Glomerular endothelial cell (primary cell): ENCODE measurements at places on chromosomes 2 and 18.

DNA sequence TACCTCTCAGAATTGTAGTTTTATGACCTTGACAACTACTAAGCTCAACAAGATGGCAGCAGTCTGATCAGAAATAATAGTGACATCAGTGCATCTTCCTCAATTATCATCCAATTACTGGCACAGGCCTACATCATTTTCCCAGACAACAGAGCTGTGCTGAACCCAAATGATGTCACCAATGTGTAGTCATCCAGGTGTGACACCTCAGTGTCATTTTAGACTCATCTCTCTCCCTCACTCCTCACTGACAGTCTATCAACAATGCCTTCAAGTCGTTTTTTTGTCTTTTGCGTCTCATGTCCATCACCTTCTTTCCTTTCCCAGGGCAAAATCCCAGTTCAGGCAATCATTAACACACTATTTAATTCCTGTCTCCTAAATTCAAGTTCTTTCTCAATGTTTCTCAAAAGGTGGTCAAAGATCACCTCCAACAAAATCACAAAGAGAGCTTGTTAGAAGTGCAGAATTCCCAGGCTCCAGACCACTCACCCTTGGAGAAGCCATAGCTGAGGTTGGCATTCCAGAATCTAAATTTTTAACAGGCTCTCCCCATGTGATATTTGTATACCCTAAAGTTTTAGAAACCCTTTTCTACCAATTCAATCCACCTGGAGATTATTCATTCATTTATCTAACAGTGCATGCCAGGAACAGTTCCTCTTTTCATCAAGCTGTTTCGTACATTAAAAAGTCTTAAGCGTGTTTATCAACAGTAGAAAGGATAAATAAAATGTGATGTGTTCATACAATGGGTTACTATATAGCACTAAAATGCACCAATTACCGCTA, 125.3 kb upstream of the KLF7 start:
- DNase-seq, result no peak

DNA sequence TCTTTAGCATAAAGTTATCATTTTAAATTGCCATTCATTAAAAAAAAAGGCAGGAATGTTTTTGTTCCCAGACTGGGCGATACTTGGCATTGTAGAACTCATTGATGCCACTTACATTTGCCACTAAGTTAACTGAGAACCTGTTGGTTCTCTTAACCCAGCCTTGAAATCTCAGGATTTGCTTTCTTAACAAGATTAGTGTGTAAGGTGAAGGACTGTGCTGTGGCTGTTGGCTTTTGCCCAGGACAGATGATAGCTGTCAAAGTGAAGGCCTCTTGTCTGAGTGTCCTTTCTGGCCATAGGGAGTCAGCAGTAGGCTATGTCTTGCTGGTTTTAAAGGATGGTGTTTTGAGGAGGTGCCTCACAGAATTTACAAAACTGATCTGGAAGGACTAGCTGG, 2.6 kb downstream of the DPYSL5 start:
- no peak for DNase-seq

DNA sequence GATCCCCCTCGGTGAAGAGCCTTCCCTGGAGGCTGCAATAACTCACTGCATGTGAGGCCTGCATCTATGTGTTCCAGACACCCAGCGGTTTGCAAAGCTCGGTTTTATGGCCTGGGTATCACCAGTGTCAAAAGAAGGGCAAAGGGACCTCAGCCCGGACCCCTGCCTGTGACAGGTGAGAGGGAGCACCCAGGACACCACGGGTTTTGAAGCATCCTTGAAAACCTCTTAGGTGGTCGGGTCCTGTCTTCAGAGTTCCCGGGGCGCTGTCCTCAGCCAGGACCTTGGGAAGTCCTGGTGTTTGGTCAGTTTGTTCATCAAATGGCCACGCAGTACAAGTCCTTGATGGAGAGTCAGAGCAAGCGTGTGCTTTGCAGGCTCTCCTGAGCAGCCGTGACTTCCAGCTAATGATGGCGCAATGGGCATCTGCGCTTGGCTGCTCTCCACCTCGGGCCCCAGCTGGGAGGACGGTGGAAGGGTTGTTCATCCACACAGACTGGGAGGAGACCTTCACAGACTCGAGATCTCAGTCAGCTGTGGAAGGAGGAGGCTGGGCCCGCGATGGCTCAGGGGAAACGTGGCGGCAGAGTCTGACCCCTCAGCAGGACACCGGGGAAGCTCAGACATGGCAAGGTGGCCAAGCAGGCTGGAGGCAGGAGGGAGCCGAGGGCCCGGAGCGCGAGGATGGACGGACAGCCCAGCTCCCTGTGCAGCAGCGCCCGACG, 113.1 kb upstream of the GPC1 start:
- no peak for DNase-seq

DNA sequence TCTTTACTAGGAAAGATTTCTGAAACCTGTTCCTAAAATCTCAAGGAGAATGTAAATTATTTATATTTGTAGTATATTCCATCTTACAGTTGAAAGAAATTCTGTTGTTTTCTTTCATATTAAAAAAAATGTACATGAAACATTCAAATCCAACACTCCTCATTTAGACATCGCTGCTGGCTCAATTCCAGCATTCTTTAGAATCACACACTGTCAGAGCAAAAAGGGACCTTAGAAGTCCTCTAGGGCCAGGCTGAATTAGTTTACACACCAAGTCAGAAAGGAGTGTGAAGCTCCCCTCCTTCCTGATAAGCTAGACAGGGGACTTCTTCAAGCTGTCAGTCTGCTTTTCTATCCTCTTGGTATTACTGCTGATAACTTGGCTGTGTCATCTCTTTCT, 158.6 kb upstream of the LTBP1 start:
- no peak for DNase-seq

GRCh38 chr18:26965206-26965605, 99.7 kb upstream of the AQP4 start:
- DNase-seq, result no peak

GRCh38 chr18:56739731-56740130, 88.6 kb downstream of the WDR7 start:
- no peak for DNase-seq

GRCh38 chr2:3338340-3338739, 39.3 kb downstream of the EIPR1 start:
- no peak for DNase-seq

- no peak for DNase-seq
These were observed 184.7 kb downstream of the MREG start for GRCh38 chr2:215828528-215829184.

- no peak for DNase-seq
These were observed 84.9 kb downstream of the MRO start for GRCh38 chr18:50734886-50735285.

DNA sequence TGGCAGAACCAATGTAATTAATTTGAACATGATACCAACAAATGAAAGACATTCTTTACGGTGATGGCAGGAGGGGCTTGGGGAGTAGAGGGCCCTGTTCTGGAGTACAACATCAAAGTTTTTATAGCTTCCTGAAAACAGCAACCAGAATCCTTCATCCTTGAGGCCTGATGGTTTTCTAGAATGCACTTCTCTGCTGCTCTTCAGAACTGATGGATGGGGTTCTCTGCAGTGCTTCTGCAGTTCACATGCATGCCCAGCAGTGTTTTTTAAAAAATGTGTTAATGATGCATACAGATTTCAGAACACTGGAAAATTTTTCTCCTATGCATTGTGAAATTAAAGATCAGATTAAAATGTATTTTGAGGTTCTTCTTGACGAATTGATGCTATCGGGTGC, 2.5 kb downstream of the LTBP1 start:
- no peak for DNase-seq

DNA sequence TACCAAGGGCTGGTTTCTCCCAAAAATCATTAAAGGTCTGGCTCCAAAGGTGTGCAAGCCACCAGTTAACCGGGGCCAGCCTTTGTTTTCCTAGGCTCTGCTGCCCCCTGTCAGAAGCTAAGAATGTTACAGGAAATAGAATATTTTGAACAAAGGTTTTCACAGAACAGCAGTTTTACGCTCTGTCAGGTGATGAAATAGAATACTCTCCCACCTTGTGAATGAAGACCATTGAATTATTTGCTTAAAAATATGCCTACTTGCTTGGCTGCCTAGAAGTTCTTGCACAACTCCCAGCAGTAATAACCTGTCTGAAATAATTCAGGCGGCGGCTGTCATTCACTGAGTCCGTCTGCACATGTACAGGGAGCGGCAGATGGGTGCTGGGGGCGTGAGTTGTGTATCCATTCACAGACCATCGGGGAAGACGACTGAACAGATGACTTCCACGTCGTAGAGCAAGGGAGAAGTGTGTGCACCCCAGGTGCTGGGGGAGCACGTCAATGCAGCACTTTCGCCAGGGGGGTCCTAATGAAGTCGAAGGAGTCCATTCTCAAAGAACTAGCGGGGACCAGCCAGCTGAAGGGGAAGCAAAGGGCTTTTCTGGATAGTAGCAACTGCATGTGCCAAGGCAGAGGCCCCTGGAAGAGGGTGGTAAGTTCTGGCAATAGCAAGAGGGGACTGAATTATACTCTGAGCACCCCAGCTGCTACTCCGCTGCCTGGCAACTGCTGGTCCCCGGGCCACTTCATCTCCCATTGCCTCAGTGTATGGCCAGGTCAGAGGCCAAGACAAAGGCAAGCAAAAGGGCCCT, 56.1 kb downstream of the SF3B1 start:
- no peak for DNase-seq

DNA sequence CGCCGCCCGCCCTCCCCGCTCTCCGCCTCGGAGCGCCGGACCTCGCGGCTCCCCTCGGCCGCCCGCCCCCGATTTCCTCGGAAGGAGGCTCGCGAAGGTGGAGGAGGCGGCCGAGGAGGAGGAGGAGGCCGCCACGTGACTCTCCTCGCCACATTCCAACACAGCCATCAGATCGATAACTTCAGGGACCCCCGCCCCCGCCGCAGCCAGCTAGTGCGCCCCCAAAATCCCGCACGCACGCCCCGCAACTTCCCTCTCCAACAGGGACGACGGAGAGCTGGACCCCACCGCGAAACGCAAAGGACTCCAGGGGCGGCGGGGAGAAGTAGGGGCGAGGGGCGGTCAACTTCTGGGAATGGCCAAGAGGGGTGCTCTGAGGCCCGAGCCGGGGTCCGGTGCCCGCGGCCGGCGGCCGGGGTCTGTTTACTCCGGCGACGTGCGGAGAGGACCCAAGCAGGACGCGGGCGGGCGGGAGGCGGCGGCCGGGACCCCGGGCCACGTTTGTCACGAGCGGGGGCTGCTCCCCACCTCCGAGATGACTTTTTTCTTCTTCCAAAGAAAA, 2.0 kb downstream of the ZNF521 start:
- no peak for DNase-seq

- peak; percentile 67 for DNase-seq
These were observed 184.7 kb upstream of the LINC00305 start for GRCh38 chr18:64333584-64333983.

GRCh38 chr2:120938045-120938771, 202.5 kb downstream of the GLI2 start:
- DNase-seq, result no peak

GRCh38 chr2:129755786-129756185, 223.7 kb upstream of the RAB6C start:
- no peak for DNase-seq

DNA sequence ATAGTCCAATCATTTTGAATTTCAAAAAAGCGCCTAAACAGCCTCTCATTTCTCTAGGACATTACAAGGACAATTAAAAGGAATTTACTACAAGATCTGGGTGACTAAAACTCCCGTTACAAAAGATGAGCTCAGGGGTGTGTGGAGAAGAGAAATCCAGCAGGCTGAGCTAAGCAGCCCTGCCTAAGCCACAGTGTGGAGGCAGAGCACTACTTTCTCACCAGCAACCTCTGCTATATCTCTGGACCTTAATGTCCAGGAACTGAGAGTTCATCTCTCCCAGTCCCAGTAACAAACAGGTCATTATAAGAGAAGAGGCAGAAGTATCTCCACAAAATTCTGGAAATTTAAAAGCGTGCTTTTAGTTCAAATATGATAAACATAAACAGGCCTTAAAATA, 18.9 kb upstream of the ANKRD62 start:
- DNase-seq, result no peak

GRCh38 chr2:222715742-222716141, 44.3 kb downstream of the MOGAT1 start:
- DNase-seq, result no peak

- DNase-seq, result no peak
These were observed 112.9 kb upstream of the TTC27 start for GRCh38 chr2:32514946-32515345.

DNA sequence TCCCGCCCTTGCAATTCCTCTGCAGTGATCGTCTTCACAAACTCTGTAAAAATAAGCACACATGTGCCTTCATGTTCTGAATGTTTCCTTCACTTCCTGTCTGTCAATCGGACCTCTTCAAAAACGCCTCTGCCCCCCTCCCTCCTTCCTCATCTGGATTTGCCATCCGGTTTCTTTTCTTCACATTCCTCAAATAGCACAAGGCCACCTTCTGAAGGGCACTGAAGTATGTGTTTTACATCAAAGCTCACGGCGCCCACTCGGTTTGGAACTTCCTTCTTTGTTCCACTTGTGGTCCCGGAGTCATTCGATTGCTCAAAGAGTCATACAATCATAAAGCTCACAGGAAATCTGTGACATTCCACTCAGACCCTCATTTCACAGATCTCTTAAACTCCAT, 758.1 kb upstream of the SALL3 start:
- no peak for DNase-seq

- DNase-seq, result no peak
These were observed 71.0 kb downstream of the MAPK4 start for GRCh38 chr18:50630895-50631294.

DNA sequence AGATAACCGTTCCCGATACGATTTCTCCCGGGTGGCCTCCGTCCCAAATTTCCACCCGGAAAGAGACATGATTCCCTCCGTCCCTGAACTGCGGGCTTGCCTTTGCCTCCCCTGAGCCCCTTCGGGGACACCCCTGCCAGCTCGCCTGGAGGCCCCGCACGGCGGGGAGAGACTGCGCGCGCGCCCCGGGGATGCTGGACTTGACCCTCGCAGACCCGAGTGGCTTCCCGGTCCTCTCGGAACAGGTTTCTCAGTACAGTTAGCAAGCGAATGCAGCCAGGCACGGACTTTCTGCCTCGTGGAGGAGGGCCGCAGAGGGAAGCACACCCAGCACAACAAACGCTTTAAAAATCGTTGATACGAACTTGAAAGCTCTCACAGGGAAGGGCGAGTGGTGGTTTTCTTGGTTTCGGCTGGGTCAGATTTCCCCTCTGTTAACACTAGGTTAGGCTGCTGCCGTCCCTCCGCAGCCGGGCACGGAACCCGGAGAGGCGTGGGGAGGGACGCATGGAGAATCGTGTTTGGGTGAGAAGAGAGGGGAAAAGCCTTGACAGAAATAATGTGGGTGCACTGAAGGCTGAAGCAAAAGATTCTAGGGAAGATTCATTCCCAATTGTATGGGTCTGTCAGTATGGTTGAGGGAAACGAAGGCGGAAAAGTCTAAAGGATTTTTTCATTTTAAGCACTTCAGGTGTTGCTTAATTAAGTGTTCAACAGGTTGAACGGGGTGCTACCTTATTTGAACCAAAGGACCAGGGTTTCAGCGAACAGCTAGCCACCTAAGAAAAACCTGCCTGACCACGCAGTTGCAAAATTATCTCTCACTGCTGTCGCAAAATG, 916 bp downstream of the TNFRSF11A start:
- DNase-seq, result no peak

- DNase-seq, result no peak
These were observed 219.1 kb upstream of the STK17B start for GRCh38 chr2:196390243-196391148.
